Camera-type eye (tissue), 1 donor: ENCODE measurements at places on chromosomes 16 and 17. TPM values are rescaled to one million over a fixed set of nuclear protein-coding genes. Genes with fewer than 3 reads are reported as not detected.

Gene AGRP
- total RNA-seq, result not detected

Gene C1QTNF1
- 16.8 TPM for total RNA-seq

Gene FBXW10
- 0.38 TPM for total RNA-seq

Gene KRT31
- total RNA-seq, result not detected

Gene CHD9NB
- 0.93 TPM for total RNA-seq

Gene FOXJ1
- total RNA-seq, result 1.6 TPM

Gene EMP2
- total RNA-seq, result 21.9 TPM

Gene PYY
- not detected for total RNA-seq

Gene ARHGDIG
- 10.5 TPM for total RNA-seq

Gene MT4
- total RNA-seq, result not detected

Gene APOBR
- 0.60 TPM for total RNA-seq

Gene KCTD19
- 0.44 TPM for total RNA-seq

Gene CCL18
- not detected for total RNA-seq

Gene KRTAP4-6
- total RNA-seq, result not detected

Gene PRSS22
- 1.2 TPM for total RNA-seq

Gene TM4SF5
- not detected for total RNA-seq

Gene NPIPA5
- not detected for total RNA-seq

Gene SLC6A2
- total RNA-seq, result 9.0 TPM

Gene ZNF597
- 4.3 TPM for total RNA-seq

Gene SLC52A1
- not detected for total RNA-seq

Gene TEKT5
- total RNA-seq, result 0.44 TPM

Gene CRHR1
- 20.6 TPM for total RNA-seq

Gene AIPL1
- total RNA-seq, result 335 TPM

Gene PMP22
- 120 TPM for total RNA-seq

Gene KRTAP3-1
- not detected for total RNA-seq

Gene VAMP2
- 47.6 TPM for total RNA-seq

Gene PEMT
- 33.4 TPM for total RNA-seq
